ENCODE measurements at places on chromosomes 3 and 15.

DNA sequence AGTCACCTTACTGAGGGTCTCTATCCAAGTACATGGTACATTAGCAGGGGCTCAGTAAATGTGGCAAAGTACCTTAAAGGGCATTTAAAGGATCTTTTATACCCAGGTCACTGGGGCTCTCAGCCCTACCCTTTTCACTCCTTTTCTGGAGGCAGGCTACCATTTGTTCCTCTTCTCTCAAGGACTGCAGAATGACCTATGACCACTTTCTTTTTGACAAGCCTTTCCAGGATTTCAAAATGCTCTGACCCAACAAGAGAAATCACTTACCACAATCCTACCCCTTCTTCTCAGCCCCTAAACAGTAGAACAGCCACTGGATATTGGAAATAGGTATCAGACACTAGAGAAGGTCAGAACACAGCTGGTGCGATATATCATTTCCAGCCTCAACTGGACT is 221.8 kb upstream of the TPRG1 start:
- DNase-seq: no peak

DNA sequence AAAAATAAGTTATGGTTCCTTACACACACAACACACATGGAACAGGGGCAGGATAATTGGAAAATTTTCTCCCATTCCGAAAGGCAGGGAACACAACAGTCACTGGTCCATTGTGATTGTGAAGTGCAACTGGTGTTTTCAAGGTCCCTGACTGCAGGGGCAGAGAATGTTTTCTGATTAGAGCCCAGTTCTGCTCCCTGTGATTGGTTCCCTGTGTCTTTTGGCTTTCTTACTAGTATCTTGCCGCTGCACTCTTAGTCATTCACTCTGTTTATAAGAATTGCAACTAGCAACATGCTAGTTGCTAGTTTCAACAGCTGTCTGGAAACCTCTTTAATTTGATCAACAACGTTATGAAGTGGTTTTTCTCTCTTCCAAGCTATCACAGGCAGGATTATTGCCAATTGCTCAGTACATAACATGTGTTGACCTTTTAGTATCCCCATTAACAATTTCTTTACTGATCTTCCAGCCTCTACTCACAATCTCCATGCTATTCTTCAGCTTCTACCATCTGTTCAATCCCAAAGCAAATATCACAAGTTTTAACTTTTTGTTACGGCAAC is 177.5 kb downstream of the EPHA6 start:
- peak; percentile 36 for DNase-seq

DNA sequence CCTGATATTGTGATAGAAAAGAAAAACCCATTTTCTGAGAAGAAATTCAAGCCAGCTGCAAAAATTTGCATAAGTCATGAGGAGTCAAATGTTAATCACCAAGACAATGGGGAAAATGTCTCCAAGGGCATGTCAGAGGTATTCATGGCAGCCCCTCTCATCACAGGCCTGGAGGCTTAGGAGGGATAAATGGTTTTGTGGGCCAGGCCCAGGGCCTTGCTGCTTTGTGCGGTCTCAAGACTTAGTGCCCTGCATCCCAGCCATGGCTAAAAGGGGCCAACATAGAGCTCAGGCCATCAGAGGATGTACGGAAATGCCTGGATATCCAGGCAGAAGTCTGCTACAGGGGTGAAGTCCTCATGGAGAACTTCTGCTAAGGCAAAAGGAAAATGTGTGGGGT is 631.1 kb downstream of the NLGN1 start:
- no peak for DNase-seq

- DNase-seq: no peak
Measured at GRCh38 chr3:122064326-122064725, 9.2 kb downstream of the CD86 start.

DNA sequence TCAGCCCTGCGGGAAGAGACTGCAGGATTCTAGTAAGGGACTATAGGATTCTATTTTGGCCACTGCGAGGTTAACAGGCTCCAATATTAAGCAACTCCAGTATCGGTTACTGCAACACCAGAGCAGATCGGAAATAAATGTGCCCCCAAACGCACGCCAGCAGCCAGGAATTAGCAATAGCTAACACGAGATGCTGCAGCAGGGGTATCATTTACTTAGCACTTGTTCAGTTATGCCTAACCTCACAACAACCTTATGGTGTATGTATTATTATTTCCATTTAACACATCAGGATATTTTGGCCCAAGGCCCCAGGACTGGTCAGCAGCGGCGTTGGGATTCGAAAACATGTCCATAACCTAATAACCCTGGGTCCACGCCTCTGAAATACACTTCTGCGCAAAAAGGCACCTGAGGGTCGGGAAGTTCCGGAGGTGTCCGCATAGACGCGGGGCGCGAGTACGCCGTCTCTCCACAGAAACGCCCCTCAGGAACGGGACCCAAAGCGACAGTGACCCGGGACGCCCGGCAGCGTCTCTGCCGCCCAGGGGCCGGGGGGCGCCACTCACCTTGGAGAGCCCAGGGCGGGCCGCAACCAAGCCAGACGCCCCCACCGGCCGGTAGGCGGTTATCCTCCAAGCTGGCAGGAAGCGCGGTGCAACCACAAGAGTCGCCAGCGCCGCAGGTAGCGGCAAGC is 681 bp downstream of the PIK3CB start:
- DNase-seq: no peak

DNA sequence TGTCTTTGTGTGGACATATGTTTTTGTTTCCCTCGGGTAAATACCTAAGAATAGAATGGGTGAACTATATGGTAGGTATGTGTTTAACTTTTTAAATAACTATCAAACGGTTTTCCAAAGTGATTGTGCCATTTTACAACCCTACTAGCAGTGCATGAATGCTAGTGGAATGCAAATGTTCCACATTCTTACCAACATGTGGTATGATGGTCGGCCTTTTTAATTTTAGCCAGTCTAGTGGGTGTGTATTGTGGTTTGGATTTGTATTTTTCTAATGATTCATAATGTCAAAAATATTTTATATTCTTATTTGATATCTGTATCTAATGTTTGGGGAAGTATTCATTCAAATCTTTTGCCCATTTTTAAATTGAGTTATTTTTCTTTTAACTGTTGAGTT is 68.2 kb upstream of the SMAD3 start:
- peak; percentile 23 for DNase-seq

DNA sequence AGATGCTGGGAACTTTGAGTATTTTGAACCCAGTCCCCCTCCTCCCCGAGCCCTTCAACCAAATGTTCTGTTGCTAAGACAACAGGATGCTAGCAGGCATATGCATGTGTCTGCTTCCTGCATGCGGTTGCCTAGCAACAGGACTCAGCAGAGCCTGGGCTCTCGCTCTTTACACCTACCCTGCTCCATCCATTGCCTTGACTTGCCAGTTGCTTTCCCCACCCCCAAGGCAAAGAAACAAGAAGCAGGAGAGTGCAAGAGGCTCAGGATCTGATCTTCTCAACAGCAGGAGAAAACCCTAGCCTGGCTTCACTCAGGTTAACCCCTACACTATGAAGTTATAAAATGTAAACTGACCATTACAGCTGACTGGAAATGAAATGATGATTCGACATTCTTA is 393.0 kb downstream of the IGSF11 start:
- no peak for DNase-seq

GRCh38 chr3:29064085-29064484 is 216.8 kb upstream of the RBMS3 start:
- no peak for DNase-seq

DNA sequence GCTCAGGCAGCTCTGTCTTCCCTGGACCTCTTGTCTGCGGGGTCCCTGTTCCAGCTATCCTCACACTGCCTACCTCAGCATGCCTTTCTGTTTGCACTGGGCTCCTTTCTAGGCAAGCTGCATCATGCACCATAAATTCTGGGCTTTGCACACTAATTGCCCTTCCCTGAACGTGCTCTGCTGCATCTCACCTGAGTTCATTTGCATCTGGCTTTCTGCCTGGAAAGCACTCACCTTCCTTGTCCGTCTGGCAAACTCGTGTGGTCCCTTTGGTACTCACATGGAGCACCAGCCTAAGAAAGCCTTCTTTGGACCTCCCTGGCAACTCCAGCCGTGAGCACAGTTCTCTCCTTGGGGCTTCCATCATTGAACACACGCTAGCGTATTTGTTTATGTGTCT is 365.6 kb downstream of the SV2B start:
- DNase-seq: no peak

- DNase-seq: no peak
Measured at GRCh38 chr3:3110299-3110630, at the start of gene IL5RA. Gene IL5RA (minus strand): TSS chr3:3110374. CDS start chr3:3104984, 5,390 bp downstream.

- no peak for DNase-seq
Measured at GRCh38 chr3:156516284-156516683, 38.6 kb downstream of the SSR3 start.

- DNase-seq: no peak
Measured at GRCh38 chr3:42195879-42196330, 70.1 kb downstream of the CCK start.

DNA sequence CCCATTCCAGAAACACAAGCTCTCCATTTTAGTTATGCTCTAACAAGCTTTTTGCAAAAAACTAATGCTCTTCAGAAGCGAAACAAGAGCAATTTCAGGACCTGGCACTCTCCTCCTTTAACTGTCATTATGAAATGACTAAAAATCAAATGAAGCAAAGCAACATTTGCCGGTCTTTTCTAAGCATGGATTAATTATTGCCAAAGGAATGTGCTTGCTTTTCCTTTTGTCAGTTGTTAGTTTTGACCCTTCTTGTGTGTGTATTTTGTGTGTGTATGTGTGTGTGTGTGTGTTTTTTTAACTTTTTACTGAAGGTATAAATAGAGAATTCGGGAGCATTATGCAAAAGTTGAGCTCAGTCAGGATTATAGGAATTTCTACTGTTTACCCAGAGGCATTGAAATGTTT is 509.1 kb downstream of the TUSC7 start:
- DNase-seq: no peak

DNA sequence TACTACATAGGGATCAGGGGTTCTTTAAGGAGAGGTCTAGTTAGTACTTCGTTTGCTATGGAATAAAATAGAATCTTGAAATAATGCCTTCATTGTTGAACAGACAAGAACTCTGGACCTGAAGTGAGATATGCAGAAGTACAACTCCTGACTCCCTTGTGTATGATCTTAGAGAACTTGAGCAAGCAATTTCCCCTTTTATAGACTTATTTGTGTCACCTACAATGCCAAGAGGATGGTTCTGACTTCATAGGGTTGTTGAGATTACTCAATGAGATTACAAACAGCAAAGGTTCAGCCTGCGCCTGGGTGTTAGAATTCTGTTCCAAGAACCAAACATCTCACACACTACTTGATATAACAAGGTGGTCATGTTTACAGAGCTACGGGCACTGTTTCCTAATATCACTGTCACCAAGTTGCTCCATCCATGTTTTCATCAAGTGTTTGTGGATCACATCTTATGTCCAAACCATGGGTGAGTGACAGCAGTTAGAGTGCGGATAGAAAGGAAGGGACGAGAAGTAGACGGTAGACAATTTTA is 76.7 kb upstream of the ADAMTS9 start:
- no peak for DNase-seq

DNA sequence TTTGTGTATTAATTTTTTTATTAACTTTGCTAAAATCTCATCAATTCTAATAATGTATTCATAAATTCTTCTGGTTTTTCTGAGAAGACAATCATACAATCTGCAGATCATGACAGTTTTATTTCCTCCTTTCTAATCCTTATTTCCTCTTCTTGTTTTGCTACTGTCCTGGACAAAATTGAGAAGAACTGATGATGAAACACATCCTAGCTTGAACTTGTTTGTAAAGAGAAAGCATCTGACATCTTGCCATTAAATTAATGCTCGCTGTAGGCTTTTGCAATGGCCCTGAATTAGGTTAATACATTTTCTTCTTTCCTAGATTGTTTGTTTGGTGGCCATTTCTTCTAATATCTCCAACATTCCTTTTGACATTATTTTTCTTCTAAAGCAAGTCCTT is 110.9 kb upstream of the TPM1 start:
- no peak for DNase-seq

DNA sequence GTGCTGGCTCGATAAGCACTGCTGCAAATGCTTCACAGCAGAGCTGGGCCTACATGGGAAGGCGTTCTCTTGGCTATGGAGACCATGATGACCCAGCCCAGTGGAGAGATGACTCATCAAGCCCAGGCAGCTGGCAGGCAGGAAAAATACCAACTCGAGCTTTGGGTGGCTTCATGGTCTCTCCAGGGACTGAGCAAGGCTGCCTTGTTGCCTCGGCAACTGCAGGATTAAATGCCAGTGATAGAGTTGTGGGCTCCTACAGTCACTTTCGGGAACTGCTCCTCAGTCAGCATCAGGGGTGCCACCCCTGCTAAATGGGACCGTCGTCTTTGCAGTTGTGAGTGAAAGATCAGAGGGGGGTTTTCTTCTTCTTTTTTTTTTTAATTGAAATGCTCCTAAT is 54.6 kb upstream of the MYZAP start:
- peak; percentile 87 for DNase-seq

DNA sequence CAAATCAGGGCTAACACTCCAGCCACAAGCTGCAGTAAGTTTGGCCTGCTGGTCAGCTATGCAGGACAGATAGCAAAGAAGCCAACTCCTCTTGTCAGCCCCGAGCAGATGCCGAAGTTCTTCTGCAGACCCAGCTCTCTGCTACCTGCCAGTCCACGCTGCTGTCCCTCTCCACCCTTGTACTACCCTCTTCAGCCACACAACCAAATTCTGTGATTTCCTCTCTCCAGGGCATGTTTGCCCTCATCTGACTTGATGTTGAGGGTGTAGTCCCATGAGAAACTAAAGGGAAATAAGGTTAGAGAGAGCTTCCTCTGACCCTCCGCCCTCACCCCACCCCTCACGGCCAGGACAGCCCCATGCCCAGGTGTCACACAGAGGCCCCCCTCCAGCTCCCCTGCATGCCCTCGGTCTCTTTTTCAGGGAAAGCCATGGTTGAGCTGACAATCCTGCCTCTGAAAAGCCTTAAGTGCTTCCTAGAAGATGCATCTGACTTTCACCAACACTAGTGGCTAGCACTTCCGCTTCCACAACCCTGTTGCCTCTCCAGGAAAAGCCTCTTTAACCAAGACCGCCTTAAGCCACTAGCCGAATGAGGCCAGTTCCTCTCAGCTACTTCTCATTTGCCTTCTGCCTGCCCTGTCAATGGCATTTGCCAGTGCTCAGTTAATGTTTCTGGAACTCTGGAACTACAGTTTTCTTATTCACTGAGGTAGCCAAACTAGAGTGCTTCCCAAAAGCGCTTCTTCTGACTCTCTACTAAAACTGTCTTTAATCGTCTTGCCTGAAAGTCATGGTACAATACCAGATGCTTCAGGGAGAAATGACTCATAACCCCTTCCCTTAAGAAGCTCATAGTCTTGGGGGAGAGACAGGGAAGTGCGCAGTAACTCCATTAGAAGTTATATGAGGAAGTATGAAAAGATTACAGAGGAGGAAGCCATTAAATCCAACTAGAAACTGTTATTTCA is 300.4 kb upstream of the STT3B start:
- no peak for DNase-seq

- DNase-seq: no peak
Measured at GRCh38 chr15:78673917-78674444, 33.0 kb upstream of the CHRNB4 start.

- DNase-seq: no peak
Measured at GRCh38 chr15:39365873-39366272, 215.0 kb upstream of the THBS1 start.

GRCh38 chr3:8856721-8857120 is 87.3 kb upstream of the OXTR start:
- DNase-seq: no peak

GRCh38 chr3:11120091-11120805 is 34.0 kb upstream of the HRH1 start:
- DNase-seq: no peak

All from fibroblast of the conjunctiva (primary cell).